ENCODE measurements at places on chromosomes 3 and 15.

DNA sequence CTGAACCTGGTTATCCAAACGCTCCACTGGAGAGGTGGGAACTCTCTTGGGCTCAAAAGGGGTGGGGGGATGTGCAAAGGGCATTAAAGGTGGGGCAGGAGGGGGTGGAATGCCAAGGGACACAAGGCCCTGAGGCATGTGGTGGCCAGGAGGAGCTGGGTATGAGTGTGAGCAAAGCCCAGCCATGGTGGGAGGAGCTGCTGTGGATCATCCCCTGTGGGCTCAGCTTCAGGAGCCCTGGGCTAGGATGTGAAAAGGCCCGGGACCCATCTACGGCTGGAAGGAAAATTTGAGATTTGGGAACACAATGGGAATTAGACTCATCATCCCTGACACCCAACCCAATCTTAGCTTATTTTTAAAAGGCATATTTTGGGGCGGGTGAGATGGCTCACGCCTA is 33.3 kb downstream of the MGLL start:
- DNase-seq = no peak

DNA sequence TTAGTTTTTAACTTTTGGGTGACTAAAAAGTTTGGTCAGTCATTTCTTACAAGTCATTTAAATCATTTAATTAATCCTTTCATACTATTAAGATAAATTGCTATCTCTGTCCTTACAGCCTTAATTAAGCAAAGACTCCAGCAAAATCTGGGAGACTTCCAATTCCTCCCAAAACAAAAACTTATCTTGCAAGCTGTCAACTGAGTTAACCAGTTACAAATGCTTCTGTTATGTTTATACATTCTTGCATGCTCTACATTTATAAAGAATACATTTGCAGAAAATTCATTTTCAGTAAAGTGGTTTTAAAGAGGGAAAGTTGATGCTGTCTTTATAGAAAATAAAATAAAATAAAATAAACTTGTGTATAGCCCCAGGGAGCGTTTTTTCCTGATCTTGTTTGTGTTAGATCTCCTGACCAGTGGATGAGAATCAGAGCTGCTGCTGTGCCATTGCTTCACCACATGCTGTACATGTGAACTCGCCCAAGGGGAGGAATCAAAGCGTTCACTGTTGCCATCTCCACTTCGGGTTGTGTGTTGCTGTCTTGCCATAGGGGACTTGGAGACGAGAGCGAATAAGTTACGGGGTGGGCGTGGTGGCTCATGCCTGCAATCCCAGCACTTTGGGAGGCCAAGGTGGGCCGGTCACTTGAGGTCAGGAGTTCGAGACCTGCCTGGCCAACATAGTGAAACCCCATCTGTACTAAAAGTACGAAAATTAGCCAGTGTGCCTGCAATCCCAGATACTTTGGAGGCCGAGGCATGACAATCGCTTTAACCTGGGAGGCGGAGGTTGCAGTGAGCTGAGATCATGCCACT is 5.5 kb downstream of the CCR4 start:
- DNase-seq = no peak

GRCh38 chr3:43389388-43390254 is 103.3 kb downstream of the SNRK start:
- no peak for DNase-seq

DNA sequence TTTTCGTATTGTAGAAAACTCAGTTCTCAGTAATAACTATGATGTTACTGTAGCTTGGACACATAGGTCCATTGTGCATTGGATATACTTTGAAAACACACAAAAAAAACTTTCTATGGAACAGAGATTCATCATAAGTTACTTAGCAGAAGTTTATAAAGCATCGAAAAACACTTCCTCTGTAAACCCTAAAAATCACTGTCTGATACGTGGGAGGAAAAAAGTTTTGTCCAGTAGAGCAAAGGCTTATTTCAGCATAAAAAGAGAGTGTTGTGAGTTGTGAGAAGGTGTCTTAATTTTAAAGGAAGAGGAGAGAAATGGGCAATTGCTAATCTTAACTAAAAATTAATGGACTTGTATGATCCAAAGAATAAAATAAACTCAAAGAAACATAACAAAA is 64.8 kb downstream of the OSTN start:
- DNase-seq = no peak

- no peak for DNase-seq
These were observed 778.5 kb downstream of the NTRK3 start for GRCh38 chr15:87477737-87478686.

- no peak for DNase-seq
These were observed 23.6 kb upstream of the BCL2A1 start for GRCh38 chr15:79994615-79995014.

DNA sequence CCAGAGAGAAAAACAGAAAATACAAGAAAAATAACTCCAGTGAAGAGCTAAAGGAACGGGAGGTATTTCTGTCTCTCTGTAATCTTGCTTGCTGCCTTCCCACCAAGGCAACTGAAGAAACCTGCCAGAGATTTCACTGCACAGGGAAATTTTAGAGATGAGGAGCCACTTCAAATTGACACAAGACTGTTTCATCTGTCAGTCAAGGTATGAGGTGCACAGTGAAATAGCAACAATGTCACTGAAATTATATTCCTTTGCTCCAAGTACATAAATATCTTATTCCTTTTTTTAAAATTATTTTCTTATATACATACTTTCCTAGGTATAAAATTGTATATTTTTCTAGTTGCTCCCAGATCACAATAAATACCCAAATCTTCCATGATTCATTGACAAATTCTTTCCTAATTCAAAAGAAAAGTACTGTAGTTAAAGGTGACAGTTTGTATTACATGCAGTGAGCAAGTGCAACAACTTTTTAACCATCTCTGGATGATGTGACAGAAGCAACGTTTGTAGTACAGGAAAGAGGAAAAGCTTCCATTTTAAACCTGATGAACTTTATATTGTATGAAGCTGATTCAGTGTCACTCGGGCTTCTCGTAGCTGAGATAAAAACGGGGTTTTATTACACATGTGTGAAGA is 563.4 kb downstream of the TUSC7 start:
- no peak for DNase-seq

GRCh38 chr15:34436126-34436955 is 1.3 kb downstream of the GOLGA8A start:
- no peak for DNase-seq

Measured in cortex of kidney (tissue), 1 donor.